Testis (tissue), 5 donors: ENCODE measurements at places on chromosomes 12 and 14. TPM values are rescaled to one million over a fixed set of nuclear protein-coding genes. Genes with fewer than 3 reads are reported as not detected.

Gene CCDC92
- total RNA-seq = 63.6 TPM

Gene SERPINA9
- total RNA-seq = not detected

Gene BEST3
- total RNA-seq = 2.1 TPM

Gene OR10AD1
- not detected for total RNA-seq

Gene AKAP3
- total RNA-seq = 71.0 TPM

Gene NOP9
- total RNA-seq = 27.6 TPM

Gene FAIM2
- 14.6 TPM for total RNA-seq

Gene KCNMB4
- total RNA-seq = 7.1 TPM

Gene C14orf132
- total RNA-seq = 2.5 TPM

DNA sequence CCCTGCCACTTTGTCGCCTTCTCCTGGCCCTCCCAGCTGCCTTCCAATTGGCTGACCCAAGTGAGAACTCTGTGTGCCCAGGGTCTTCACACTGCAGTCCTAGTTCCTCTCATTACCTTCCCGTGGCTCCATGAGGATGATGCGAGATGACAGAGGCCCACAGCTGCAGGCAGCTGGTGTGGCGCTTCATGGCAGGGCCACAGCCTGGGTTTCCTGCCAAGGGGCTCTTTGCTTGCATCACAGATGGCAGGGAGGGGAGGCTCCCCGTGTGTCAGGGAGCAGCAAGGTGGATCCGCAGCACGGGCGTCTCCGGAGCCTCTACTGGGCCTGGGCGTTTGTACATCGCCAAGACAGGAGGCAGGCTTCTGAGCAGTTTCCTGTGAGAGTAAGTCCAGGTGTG lies 28.9 kb downstream of the DEGS2 start:
- no peak for DNase-seq

GRCh38 chr12:27919671-27920235 lies 52.8 kb downstream of the PTHLH start:
- DNase-seq = no peak

- no peak for DNase-seq
These were observed 9.2 kb downstream of the STAT2 start for GRCh38 chr12:56350662-56351061.

DNA sequence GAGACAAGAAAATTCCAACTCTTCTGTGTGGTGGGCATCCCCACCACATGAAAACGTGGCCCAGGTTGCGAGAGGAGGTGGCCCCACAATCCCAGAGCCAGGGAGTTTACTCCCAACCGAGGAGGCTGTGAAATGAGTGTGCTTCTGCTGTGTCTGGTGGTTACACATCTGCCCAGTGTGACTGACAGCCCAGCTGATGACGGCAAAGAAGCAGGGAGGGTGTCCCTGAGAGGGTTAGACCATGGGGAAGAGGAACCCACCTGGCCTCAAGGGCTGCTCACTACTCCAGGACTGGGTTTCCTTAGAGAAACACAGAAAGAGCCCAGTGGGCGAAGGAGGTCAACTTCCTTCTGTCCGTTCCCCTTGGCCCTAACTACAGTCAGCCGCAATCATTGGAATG lies 24.6 kb downstream of the ZFP36L1 start:
- no peak for DNase-seq

DNA sequence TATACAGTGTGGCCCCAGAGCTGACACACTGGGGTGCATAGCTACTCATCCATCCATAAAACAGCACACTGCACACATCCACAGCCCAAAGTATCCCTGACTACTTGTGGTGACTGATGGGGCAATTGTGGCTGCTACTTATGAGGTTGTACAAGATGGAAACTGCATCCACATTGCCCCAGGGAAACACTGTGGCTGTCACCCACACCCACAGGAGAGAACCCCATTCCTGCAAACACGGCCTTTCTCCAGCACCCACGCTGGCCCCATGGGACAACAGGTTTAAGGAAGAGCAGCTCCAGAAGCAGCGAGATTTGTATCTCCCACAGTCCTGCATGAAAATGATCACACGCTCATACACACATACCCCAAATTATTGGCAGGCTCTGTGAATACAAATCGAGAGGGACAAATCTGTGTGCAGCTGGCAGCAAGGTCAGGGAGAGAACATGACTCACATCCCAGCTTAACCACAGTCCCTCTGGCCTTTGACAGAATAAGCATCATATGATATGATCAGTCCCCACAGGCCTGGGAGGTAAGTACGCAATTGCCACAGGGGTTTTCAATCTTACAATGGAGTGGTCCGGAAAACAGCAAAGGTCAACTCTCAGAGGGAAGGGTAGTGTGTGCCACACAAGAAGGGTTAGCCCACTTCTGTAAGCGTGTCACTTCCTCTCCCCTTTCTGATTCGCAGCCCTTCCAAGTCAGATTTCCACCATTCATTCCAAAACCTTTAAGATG lies 61.9 kb downstream of the ESR2 start:
- DNase-seq = no peak
